ENCODE measurements at places on chromosomes 7 and 10. TPM values are rescaled to one million over a fixed set of nuclear protein-coding genes. Genes with fewer than 3 reads are reported as not detected.

GRCh38 chr10:44244745-44245600 is 139.9 kb downstream of the CXCL12 start:
- no peak for DNase-seq

DNA sequence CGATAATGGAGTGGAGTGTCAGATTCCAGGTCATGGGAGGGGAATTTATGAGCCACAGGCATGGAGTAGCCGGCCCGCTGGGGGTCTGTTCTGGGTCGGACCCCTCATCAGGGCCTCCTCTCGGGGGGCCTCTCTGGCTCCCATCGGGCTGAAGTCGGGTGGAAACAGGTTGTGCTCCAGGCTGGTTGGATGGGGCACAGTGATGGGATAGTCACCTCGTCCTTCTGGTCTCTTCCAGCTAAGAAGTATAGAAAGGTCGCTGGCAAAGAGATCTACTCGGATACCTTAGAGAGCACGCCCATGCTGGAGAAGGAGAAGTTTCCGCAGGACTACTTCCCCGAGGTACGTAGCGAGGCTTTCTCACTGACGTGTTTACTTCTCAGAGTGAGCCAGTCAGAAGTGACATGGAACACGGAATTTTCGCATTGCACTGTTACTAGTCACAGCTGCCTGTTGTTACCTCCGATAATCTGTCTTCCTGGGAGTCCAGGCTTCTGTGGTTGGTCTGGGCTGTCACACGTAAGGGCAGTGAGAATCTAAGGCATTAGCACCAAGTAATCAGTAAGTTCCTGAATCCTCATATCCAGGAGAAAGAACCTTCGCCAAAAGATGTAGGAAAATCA is 88.3 kb downstream of the NKX6-2 start:
- DNase-seq = no peak

Gene TBC1D12
- total RNA-seq = 1.3 TPM

Gene SMC3
- total RNA-seq = 35.9 TPM

Gene MYO3A
- total RNA-seq = not detected

- DNase-seq = no peak
These were observed 43.2 kb upstream of the TES start for GRCh38 chr7:116167177-116167576.

Gene IDI2
- total RNA-seq = not detected

Gene ELMO1
- total RNA-seq = 169 TPM

- DNase-seq = no peak
These were observed 654.8 kb downstream of the LRMDA start for GRCh38 chr10:76086170-76086760.

- DNase-seq = no peak
These were observed 38.3 kb downstream of the MACROH2A2 start for GRCh38 chr10:70090951-70091350.

DNA sequence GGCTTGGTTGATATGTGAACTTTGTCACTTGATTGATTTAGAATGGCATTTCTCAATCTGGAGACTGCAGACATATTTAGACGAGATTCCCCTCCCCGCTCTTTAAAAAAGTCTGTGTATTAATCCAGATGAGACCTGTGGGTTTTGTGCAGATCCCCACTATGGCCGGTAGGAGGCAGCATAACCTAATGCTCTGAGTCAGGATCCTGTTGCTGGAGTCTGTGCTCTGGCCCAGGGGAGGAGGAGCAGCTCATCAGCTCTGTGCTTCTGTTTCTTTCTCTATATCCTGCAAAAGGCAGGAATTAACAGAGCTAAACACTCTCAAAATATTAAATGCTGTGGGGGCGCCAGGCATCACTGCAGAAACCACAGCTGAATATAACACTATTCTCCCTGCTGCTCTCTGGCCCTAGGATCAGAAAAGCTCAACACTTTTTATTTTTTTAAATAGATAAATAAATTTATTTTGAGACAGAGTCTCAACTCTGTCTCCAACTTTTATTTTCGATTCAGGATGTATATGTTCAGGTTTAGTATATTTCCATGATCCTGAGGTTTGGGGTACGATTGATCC is 23.9 kb upstream of the SEPHS1 start:
- DNase-seq = peak; percentile 29

- no peak for DNase-seq
These were observed 77.5 kb upstream of the SORCS3 start for GRCh38 chr10:104563548-104563947.

DNA sequence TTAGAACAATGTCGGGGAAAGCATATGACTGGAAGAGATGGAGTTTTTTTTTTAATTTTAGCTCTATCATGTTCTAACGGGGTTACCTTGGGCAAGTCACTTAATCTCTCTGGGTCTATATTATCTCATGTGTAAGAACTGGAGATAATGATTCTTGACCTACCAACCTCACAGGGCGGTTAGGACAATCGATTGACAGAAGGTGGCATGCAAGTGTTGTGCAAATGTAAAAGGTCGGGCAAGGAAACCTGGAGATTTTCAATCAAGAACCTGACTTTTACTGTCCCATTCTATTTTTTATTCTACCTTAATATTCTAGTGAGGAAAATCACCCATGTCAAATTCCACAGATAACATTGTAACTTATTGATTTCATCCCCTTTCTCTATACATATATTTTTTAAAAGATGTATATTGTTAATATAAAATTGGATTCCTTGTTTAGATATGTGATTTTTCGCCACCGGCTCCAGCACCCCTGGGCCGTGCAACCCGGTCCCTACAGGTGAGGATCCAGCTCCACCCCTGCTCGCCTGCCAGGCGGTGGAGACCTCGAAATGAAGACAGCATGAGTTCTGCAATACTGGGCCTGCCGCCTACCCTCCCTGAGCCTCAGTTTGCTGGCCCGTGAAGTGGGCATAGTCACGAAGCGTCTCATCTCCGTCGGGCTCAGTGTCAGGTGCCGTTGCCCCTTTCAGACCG is 497.6 kb upstream of the PHF14 start:
- no peak for DNase-seq

Gene CRHR2
- not detected for total RNA-seq

Gene NODAL
- not detected for total RNA-seq

DNA sequence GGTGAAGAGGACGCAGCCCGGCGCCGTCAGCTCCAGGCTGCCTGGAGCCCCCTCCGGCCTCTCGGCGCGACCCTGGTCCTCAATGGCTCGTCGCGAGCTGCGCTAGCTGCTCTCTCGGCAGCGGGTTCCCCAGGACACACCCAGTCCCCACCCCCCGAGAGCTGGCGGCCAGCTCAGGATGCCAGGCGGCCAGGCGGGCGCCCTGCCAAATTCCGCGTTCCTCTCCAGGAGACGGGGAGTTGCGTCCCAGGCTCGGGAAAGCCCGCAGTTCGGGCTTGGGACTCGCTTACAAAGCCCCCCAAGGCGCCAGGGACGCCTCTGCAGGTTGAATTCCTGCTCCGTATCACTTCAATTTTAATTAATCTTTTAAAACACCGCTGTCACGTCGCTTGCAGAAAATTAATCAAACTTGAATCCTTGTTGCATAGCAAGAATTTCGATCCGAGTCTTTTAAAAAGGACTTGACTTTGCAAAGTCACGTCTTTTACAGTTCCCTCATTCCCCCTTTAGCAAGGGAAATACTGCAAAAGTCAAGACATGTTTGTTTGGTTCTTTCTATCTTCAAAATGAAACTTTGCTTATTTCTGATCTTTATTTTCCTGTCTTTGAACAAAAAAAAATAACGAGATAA is 28.2 kb downstream of the SKIDA1 start:
- no peak for DNase-seq

Gene CALML5
- not detected for total RNA-seq

Gene KLF14
- total RNA-seq = not detected

DNA sequence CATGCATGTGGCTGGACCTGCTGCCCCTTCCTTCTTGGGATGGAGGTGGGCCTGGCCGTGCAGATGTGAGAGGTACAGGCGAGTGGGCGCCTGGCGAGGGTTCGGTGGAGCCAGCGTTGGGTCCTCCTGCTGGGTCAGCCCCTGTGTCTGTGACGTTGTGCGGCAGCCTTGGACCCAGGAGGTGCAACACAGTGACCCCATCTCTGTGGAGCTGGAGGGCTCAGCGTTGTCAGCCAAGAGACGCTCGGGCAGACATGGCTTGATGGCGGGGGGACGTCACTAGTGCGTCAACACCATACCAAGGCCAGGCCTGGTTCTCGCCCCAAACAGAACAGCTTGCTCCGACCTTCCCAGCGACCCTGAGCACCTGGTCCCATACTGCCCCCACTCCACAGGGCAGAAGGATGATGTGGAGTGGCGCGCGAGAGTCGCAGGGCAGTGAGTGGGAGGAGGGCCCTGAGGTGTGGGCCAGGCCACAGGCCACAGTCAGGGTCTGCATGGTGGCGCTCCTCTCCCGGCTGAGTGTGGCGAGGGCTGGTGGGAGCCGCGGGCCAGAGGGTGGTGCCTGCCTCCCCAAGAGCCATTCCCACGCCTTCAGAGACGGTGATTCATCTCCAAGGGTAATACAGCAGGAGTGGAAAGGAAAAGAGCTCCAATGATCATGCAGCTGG is 184.4 kb downstream of the DNAJB6 start:
- DNase-seq = no peak

Gene LIPJ
- total RNA-seq = not detected

DNA sequence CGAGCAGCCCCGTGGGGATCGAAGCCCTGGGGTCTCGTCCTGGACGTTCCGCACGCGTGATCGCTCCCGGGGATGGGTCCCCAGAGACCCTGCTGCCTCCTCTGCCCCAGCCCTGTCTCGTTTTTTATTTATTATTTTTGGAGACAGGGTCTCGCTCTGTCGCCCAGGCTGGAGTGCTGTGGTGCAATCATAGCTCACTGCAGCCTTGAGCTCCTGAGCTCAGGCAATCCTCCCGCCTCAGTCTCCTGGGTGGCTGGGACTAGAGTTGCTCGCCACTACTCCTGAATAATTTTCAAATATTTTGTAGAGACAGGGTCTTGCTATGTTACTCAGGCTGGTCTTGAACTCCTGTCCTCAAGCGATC is 319 bp upstream of the STX1A start:
- DNase-seq = no peak

DNA sequence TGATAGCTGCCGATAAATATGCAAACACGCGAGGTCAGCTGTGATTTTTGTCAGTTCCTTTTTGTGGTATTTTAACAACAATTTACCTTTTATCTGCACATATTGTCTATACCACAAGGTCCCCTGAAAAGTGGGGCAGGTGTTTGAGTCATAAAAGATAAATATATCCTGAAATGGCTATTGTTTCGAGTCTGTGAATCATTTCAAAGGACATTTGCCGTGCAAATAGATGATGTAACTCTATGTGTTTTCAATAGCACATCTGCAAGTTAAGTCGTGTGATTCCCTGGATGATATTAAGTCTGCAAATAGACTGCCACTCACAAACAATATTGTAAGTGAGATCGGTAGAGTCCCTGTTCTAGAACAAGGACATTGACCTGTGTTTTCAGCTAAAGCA is 193.0 kb upstream of the PITRM1 start:
- no peak for DNase-seq

GRCh38 chr7:81790686-81791085 is 20.8 kb upstream of the HGF start:
- no peak for DNase-seq

GRCh38 chr10:132096863-132097478 is 31.2 kb downstream of the JAKMIP3 start:
- no peak for DNase-seq

DNA sequence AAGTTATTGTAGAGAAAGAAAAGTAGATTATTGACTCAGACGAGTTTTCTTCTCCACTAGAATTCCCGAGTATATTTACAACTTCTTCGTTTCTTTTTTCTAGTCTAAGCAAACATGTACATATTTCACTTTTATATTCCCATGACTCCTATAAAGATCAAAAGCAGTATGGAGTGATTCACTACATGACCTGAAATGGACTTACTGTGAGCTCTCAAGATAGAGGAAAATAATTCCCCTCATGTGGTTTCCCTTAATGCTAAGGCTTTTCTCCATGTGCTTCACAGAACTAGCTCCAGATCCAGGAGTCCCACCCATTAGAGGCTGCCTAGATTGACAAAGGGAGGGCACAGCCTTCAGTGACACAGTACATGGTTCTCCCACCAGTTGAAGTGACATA is 823.1 kb upstream of the LRRTM3 start:
- DNase-seq = no peak

DNA sequence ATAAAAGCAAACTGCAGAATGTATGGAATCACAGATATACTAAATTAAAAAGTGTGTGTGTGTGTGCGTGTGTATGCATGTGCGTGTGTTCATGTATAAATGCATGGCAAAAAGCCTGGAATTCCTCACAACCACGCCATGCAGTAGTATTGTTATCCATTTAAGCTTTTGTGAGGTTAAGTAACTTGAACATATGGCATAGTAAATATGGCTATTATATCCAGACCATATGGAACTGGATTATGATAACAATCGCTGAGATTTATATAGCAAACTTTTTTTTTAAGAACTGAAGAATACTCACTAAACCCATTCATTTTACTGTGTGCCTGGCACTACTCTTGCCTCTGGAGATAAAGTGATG is 22.3 kb upstream of the NANOS1 start:
- no peak for DNase-seq

DNA sequence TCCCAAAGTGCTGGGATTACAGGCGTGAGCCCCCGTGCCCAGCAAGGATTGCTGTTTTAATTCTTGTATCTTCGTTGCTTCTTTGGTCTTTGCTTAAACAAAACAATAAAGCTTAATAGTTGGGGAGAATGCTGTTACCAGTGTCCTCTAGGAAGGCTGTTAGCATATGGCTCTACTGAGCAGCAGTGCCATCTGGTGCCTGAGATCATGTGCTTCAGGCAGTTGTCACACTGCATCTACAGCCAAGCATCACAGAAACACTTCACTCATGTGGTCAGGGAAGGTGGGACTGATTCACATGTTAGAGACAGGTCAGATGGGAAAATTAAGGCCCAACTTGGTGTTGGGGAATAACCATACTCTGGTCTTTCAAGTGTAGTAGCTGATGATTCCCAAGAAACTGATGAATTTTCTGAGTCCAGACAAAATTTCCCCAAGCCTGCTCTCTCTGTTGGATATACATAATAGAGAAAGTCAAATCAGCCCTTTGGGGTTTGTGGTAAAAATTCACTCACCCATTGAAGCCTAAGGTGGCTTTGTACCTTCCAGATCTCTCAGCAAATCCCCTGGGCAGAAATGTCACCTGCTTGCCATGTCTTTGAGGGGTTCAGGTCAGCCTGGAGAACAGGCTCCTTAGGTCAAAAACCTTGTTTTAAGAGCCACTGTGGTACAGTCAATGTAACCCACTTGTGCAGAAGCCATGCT is 28.4 kb downstream of the UBE2D4 start:
- DNase-seq = no peak

DNA sequence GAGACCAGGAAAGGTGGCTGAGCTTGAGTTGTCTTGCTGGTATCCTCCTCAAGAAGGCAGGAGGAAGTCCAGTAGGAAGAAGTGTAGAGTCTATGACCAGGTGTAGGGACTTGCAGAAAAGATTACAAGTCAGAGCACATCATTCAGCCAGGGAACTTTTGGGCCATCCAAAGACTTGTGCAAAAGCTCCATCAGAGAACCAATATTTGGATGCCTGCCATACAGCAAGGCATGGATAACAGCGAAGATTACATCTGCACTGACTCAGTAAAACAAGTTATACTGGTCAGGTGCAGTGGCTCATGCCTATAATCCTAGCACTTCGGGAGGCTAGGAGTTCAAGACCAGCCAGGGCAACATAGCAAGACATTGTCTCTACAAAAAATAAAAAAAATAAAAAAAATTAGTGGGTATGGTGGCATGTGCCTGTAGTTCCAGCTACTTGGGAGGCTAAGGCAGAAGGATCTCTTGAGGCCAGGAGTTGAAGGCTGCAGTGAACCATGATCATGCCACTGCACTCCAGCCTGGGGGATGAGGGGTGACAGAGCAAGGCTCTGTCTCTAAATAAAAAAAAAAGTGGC is 13.2 kb upstream of the NMT2 start:
- DNase-seq = no peak

Gene GDF2
- not detected for total RNA-seq

GRCh38 chr7:106788637-106789036 is 76.4 kb upstream of the PIK3CG start:
- DNase-seq = no peak

Gene COL13A1
- total RNA-seq = not detected

Data from T-helper 17 cell (primary cell).